HS-27A (cell line): ENCODE measurements at places on chromosomes 7 and 10.
A peak's percentile ranks its signal among the peaks of the same experiment; 100 is the strongest.

DNA sequence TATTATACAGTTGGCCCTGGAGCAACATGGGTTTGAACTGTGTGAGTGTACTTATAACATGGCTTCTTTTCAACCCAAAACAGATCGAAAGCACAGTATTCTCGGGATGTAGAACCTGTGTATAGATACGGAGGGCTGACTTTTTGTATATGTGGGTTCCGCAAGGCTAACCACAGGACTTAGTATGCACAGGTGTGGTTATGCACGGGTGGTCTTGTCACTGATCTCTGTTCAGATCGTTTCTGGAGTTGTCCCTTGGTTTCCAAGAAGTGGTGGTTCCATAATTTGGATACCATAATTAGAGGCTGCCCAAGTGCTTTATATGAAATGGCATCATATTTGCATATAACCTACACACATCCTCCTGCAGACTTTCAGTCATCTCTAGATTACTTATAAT, 10.9 kb upstream of the BHLHA15 start:
- DNase-seq: no peak

- DNase-seq: no peak
Observed at GRCh38 chr7:93945756-93946535, 24.4 kb downstream of the GNG11 start.

GRCh38 chr10:114550756-114551635, 107.1 kb downstream of the ABLIM1 start:
- DNase-seq: no peak

DNA sequence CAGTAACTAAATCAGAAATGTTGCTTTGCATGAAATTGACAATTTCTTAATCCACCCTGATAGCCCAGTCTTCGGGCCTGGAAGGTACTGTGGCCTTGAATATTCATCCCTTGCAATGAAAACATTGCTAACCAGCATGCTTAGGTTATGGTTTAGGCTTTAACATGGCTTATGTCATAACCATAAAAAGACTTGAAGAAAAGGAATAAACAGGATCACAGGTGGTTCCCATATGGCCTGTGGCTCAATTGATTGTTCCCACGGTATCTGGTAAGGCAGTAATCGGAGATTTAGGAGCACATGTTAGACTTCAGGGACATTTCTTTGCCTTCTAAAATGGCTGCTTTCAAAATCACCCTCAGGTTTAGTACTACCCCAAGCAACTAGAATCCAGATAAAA, 139.5 kb downstream of the ST7 start:
- DNase-seq: no peak

GRCh38 chr10:114024876-114025610, 18.6 kb upstream of the ADRB1 start:
- no peak for DNase-seq

DNA sequence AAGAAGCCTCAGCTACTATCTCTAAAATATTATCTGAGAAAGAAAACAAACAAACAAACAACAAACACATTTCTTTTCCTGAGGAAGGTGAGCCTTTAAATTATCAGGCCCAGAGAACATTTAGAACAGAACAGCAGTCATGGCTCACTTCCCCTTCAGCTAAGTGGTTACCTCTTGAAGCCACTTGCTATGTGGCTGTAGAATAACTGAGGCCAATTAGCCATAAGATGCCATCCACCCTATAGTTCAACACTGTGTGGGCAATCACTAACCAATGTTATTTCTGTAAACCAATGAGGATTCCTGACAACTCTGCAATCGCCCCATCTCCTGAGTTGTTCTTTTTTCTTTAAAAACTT, 3.7 kb upstream of the UPP1 start:
- no peak for DNase-seq

GRCh38 chr10:122435212-122435827, 19.1 kb upstream of the ARMS2 start:
- DNase-seq: peak; percentile 12

- DNase-seq: no peak
Observed at GRCh38 chr7:106071356-106071998, 40.6 kb downstream of the SYPL1 start.

GRCh38 chr10:32360884-32361283, 13.9 kb upstream of the EPC1 start:
- no peak for DNase-seq

GRCh38 chr7:68691261-68692216, 906.7 kb upstream of the AUTS2 start:
- no peak for DNase-seq

- DNase-seq: no peak
Observed at GRCh38 chr10:44435196-44435595, 50.3 kb upstream of the CXCL12 start.

DNA sequence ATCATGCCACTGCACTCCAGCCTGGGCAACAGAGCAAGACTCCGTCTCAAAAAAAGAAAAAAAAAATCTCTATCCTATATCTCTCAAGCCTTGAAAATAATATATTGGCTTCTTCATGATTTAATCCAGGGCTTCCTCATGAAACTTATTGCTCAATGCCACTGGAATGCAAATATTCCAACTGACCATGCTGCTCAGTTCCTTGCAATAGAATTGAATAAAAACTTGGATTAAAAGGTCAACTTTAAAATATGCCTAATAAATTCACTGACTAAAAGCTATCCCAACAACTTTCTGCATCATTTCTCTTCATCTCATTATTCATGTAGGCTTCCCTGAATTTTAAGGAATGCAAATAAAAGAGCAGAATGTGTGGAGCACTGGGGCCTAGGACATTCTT, 42.1 kb upstream of the NOBOX start:
- DNase-seq: no peak

- DNase-seq: no peak
Observed at GRCh38 chr7:128162666-128163065, 78.4 kb upstream of the LEP start.

DNA sequence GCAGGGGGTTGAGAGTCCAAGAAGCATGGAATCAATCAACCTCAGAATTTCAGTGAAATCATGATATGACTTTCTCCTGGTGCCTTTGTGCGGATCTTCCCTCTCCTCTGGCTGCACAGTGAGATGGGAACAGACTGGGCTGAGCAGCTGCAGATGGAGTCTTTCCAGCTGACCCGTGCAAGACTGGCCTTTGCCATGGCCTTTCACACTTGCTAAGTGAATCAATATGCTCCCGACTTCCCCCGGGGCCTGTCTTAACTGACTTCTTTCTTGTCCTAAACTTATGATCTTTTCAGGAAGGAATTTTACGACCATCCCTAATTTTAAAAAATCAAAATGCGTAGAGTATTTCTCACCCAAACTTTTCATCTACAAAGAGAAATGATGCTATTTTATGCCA, 469.9 kb downstream of the GALNT17 start:
- no peak for DNase-seq

DNA sequence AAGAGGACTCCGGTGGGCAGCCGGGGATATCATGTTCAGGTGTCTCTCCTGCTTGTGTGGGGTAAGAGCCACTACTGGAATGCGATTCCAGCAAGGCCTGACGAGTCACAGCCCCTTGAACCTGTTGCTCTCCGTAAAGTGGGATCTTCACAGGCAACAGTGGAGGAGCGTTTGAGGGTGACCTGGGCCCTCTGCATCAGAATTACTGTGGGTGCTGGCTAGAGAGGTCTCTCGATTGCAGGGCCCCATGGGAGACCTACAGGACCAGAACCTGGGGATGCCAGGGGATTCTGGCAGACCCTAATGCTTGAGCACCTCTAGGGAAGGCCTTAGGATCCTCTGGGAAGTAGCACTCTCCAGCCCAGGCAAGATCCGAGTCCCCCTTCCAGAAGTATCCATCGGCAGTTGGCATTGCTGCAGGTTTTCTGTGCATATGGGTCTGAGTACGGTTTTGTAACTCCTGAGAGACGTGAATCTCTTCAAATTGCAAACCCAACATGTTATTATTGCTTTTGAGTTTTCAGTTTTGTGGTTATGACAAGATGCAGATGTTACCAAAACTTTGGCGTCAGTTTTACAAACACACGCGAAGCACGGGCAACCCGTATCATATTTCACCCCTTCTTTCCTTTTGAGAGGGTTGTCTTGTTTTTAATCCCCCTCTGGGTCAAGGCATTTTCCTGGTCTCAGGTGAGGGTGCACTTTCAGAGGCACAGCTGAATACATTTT, 4.6 kb downstream of the MGMT start:
- DNase-seq: no peak

- no peak for DNase-seq
Observed at GRCh38 chr7:108028111-108028510, 25.1 kb upstream of the LAMB1 start.

DNA sequence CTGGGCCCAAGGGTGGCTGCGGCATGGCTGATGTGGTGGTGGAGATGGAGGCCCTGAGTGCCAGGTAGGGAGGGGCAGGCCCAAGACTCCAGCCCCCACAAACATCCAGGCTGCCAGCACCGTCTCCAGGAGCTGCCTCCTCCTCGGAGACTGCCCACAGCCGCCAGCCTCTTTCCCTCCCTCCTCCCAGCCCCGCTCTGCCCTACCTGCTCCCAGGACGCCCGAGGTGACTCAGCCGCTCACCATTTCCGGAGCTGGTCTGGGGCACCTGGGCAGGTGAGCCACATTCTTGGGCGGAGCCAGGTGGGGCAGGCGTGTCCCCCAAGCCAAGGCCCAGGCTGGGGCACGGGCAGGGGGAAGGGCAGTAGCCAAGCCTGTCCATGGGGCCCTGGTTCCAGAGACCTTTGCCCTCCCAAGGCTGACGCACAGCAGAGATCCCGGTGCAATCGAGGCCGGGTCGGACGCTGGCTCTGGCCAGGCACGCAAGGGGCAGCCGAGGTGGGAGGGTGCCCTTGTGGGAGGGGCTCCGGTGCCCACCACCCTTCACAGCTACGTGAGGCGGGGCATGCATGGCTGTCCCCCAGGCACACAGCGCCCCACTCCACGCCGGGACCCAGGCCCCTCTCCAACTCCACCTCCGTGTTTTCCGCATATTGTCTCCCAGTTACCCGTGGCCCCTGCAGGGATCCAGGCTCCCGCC, 8.8 kb downstream of the ADAP1 start:
- DNase-seq: no peak

GRCh38 chr10:57960406-57960805, 307.3 kb downstream of the IPMK start:
- DNase-seq: no peak

DNA sequence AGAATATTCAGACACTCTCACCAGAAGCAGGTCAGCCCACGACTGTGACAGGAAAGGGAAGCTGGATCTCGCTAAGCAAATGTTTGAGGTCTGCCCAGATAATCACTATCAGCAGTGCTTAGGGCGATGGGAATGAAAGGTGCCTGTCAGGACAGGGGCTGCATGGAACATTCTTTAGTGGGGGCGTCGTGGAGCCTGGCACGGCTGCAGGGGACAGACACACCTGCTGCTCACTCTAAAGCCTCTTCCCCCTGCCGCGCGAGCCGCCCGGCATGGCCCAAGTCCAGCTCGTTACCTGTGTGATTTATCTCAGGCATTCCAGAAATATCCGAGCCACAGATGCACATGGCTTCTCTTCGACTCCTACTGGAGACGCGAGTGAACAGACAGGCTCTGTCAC, 235.5 kb downstream of the GLRX3 start:
- no peak for DNase-seq

GRCh38 chr7:113800826-113801225, 118.0 kb downstream of the PPP1R3A start:
- no peak for DNase-seq

GRCh38 chr10:88071879-88072278, 208.5 kb downstream of the PTEN start:
- no peak for DNase-seq

DNA sequence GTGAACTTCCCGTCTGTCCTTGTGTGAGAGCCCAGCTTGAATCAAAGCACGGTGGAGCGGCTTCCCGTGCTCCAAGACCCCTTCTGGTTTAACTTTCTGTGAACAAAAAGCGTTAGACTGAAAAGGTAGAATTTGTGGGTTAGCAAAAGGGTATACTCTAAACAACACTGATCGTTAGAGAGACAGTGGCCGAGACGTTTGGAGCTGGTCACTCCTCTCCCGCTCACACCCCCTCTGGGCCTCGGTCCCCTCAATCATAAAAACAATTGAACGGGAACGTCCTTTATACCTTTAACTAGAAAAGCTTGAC, 502 bp downstream of the PRKRIP1 start:
- no peak for DNase-seq

DNA sequence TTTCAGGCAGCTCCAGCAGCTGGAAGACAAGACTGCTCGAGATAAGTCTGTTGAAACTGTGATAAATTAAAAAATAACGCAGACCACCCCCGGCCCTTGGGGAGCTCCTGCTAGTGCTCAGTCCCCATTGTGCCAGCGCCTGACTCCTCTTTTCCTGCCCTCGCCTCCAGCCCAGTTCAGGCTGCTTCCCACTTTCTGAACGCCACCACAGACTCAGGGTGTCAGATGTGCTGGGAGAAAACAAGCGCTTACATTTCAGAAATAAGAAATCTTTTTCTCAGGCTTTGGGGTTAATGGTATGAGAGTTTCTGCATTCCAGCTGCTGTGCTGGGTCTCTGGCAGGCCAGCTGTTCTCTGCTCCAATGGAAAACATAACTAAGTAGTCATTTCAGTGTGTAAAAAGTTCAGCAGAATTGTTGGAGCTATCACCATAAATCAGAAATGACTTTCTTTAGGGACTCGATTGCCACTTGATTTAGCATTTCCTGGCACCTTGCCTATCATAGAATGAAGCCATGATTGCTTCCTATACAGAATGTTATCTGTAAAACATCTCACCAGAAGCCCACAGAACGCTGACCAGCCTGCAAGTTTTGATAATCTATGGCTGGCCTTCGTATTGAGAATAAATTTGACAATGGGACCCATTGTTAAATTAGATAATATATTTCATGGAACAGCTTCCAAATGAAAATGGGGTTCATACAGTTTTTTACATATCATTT, 257.0 kb upstream of the ZNF32 start:
- DNase-seq: no peak

GRCh38 chr7:35015346-35015859, 21.9 kb downstream of the DPY19L1 start:
- no peak for DNase-seq

DNA sequence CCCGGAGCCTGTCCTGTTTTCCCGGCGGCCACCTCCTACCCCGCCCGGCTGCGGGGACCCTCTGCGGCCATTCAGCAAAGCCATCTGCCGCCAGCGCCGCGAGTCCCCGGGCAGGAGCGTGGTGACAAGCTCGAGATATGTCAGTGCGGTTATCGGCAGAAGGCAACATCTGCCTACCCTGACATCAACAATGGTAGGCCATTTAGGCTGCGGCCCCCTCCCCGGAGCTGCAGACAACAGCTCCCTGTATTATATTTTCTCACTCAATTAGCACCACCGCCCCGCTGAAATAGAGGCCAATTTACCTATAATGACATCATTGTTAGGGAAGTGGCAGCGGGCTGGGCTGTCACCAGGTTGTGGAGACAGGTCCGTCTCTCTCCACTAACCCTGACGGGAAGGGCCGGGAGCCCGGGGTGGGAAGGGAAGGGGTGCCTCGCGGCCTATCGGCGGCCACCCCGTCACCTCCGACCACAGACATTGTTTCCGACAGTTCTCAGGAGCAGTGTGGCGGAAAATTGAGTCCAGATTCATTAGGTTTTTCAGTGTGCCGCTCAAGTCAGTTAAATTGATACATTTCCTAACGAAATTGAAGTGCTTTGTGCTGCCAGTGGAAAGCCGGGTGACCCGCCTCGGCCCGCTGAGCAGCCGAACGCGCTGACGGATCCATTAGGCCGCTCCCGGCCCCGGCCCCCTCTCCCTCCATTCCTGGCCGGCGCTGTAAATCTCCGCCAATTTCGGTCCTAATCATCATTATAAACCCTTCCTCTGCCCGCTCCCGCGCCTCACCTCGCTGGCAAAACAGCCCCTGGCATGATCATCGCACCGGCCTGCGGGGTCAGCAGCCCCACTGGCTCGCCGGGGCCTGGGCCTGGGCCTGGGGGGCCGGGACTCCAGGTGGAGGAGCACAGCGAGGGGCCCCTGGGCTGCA, 43.0 kb downstream of the UNCX start:
- DNase-seq: no peak

- no peak for DNase-seq
Observed at GRCh38 chr10:124450783-124451057, 885 bp upstream of the NKX1-2 start.
